CD4-positive, alpha-beta T cell treated with Interleukin-17A for 4 hours (primary cell): ENCODE measurements at places on chromosomes 7 and 10.

DNA sequence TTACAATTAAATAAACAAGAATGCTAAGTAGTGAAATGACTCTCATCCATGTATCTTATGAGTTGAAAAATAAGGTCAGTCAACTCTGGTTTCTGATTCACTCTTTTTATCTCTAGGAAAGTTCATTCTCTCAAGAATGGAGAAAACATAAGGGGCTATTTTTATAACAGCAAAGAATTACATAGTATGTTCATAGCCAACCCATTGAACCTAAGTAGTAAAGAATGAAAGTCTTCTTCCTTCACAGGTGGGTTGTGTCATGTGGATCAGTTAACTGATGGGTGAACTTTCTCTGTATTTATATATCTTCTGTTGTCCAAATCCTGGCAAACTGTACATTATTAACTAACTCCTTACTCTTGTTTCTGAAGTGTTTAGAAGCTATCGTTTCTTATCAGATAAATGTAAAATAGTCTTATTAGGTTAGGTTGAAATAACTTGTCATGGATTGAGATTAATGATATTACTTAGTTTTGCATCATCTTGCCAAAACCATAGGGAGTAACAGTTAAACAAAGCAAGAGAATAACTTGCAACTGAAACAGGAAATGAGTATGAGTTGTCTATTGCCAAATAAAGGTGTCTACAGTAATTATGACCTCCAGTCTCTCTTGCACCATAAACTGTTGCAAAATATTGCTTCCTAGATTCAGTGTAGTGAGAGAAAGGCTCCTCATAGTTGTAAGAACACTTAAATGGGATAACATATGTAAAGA, 86.8 kb downstream of the ANKRD7 start:
- no peak for DNase-seq

DNA sequence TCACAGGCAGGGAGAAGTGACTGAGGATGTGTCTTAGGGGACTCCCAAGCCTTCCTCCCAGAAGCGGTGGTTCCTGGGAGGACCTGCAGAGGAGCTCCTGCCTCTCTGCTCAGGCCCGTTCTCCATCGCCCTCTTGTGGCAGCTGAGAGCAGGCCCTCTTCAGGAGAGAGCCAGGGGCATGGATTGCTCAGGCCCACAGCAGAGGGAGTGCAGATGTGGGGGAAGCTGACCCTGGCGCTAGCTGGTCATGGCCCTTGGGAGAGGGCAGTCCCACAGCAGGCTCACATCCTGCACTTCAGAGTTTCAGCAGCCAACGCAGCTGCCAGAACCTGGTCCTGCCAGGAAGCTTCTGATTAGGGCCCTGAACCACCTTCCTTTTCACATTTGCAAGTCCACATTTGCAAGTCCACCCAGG, 94.8 kb upstream of the TARP start:
- DNase-seq, result peak; percentile 86

DNA sequence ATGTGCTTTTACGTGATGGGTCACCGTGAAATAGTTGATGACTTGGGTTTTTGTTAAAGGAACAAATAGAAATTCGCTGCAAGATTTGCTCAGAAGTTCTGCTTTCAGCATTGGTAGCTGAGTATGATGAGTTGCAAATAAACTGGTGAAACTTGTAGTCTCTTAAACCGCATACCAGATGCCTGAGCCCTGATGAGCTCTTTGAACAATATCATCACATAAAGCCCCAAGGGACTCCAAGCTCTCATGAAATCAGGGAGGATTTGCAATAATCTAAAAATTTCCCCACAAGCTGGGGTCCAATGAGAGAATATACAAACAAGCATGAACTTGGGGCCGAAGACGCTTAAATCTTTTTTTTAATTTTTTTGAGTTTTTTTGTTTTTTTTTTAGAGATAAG, 312.4 kb downstream of the CALN1 start:
- no peak for DNase-seq

DNA sequence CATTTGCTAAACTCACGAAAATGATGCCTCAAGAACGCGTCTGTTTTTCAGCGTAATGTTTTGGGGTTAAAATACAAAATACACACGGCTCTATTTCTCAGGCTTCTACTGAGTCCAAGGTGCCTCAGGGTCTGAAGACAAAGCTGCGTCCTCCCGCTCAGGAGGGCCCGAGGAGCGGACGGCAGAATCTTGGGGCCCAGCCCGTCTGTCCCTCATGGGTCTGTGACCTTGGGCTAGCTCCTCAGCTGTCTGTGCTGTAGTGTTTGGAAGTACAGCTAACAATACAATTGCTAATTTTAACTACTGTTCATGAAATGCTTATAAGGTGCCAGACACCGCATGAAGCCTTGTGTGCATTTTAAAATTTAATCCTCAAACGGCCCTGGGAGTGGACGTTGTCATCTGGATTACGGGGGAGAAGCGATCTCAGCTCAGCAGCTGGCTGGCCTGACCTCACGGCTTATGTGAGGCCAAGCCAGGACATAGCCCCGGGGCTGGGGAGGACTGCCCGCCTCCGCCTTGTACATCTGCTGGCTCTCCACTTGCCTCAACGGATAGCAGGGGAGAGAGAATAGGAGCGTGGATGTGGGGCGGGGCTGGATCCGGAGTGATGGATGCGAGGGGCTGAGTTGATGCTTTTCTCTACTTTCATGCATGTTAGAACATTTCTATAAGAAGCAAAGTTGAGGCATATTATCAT, 357.4 kb downstream of the GLRX3 start:
- DNase-seq, result no peak

DNA sequence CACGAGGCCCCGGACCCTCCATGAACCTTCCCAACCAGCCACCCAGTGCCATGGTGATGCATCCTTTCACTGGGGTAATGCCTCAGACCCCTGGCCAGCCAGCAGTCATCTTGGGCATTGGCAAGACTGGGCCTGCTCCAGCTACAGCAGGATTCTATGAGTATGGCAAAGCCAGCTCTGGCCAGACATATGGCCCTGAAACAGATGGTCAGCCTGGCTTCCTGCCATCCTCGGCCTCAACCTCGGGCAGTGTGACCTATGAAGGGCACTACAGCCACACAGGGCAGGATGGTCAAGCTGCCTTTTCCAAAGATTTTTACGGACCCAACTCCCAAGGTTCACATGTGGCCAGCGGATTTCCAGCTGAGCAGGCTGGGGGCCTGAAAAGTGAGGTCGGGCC, 90.6 kb upstream of the PDCD4 start:
- no peak for DNase-seq

- DNase-seq, result peak; percentile 74
Measured at GRCh38 chr10:14601872-14602725, 172.6 kb downstream of the FAM107B start.

DNA sequence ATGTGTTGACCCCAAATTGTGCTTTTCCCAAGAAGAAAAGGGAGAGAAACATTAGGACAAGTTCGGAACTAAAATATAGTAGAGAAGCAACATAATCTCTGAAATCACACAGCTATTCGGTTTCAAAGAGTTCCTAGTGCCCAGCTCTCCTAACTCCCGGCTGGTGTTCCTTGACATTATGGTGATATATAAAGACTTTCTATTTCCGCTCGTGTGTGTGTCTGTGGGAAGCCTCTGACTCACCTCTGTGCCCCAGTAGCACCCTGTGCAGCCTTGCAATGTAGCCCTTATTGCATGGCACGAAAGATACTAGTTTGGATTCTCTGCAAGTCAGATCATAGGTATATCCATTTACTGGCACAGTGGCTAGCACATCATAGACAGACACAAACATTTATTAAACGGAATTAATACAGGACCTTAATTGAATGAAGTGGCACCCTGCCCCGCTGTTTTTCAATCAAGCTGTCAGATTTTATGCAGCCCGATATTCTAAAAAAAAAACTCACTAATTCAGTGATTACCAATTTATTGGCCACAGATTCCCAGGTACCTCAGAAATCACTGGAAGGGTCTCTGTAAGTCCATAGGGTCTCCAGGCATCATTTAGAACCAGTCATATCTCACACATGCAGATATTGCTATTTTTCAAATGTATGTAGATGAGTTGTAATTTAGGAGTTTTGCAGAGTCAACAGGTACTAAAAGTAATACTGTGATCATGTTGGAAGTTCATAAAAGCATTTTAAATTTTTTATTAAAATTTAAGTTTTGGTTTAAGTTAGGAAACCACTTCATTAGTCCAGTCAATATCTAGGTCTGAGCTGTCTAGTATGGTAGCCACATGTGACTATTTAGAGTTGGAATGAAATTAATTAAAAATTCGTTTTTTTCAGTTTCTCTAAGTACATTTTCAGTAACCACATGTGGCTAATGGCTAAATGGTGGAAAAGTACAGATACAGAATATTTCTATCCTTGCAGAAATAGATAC, 43.3 kb downstream of the SFTPD start:
- DNase-seq, result peak; percentile 21

GRCh38 chr7:159310457-159311171, 165.9 kb upstream of the VIPR2 start:
- no peak for DNase-seq

DNA sequence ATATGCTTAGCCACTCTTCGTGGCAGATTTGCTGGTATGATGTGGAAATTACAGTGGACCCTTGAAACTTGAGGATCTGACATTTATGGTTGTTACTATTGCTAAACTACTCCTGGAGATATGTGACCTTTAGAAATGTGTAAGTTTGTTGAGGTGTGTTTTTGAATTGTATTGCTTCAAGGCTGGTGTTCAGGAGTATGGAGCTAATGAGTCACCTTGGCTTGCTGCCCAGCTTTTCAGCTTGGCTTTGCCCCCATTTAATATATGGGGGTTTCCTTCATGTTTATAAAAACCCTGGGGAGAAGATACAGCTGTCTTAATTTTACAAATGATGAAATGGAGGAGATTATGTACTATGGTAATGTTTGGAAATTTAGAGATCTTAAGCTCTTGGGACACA, 11.6 kb downstream of the HBP1 start:
- peak; percentile 85 for DNase-seq

DNA sequence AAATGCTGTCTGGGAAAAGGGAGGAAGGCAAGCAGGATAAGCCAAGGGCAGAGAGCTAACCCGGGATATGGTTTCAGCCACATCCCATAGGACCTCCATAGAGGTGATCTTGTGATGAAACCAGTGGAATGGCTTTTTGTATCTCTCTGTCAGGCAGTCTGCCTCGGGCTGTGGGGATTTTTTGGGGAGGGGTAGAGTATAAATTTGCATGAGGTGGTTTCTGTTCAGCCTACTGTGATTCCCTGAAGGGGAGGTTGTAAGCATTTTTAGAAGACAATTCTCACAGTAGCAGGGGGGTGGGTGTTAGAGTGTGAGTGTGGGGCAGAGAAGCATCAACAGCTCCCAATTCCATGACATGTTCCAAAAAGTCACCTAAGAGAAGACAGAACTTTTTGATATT, 11.8 kb downstream of the OR9A2 start:
- DNase-seq, result no peak

DNA sequence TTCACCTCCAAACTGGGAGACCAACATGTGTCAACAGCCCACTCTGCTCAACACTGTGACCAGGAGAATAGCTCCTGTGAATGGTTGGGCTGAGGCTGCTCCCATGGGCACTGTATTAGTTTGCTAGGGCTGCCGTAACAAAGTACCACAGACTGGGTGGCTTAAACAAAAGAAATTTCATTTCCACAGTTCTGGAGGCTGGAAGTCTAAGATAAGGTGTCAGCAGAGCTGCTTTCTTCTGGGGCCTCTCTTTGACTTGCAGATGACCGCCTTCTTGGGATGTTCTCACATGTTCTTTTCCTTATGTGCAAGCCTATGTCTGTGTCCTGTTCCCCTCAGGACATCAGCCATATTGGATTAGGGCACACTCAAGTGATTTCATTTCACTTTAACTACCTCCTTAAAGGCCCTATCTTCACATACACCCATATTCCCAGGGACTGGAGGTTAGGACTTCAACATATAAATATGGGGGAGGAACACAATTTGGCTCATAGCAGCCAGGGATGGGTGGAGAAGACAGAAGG, 90.3 kb downstream of the CPED1 start:
- DNase-seq, result no peak

DNA sequence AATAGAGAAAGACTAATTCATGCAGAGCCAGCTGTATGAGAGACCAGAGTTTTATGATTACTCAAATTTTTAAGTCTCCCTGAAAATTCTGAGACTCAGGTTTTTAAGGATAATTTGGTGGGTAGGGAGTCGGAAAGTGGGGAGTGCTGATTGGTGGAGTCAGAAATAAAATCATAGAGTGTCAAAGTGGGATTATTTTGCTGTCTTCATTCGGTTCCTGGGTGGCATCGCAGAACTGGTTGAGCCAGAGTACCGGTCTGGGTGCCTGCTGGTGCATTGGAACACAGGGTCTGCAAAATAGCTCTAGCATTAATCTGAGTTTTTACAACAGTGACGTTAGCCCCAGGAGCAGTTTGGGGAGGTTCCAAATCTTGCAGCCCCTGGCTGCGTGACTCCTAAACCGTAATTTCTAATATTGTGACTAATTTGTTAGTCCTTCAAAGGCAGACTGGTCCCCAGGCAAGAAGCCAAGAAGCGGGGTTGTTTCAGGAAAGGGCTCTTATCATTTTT, 32.4 kb downstream of the GPRIN2 start:
- no peak for DNase-seq

DNA sequence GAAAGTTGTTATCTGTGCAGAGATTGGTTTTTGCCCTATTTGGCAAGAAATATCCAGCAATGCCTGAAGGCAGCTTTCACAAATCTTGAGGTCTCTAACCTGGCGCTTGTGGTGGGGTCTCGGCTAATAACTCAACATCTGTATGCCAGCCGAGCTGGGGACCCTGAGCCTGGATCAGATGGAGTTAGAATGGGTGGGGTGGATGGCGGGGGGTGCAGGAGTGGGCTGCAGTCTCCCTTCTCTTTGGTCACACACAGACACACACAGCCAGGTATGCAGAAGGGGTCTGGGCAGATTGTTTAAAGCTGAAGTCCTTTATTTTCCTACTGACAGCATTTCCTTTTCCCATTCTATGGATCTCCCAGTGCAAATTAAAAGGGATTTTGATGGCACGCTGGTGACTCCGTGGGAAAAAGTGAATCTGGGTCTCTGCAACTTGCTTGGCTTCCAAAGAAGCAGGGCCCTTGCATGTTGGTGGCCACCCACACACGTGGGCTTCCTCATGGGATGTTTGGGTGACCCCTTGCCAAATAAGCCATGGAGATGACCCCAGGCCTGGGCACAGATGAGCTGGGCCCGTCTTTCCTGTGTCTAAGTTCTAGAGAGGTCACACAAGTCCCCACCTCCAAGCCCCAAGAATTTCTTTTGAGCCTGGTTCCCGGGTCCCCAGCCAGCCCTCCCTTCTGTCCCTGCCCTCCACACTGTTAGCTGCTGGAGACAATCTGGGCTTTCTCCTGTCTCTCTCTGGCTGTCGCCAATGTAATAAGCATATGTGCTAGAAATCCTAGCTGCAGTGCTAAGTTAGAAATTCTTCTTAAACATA, 39.9 kb upstream of the EMX2 start:
- no peak for DNase-seq

GRCh38 chr10:34804306-34804705, 10.8 kb downstream of the PARD3 start:
- DNase-seq, result no peak

- DNase-seq, result no peak
Measured at GRCh38 chr10:30489346-30489745, 55.4 kb downstream of the MAP3K8 start.
